Kasumi-1 (cell line): ENCODE measurements at places on chromosomes 6 and 20.

GRCh38 chr6:26388014-26388413 is 5.1 kb downstream of the BTN2A2 start:
- DNase-seq = no peak

DNA sequence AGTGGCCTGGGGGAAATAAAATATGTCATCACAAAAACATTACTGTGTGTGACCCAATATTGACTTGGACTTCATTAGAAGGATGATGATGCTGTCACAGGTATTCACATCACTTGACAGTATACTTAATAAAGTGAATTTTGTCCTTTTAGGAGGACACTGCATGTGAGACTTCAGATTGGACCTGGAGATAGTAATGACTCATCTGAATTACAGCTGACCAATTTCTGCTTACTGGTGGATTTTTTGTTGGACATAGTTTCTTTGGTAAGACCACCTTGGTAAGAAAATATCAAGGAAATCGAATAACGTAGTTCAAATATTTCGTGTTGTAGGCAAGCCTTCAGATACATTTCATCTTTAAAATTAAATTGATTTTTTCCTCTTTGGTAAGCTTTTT is 57.1 kb downstream of the DOP1A start:
- DNase-seq = no peak

GRCh38 chr6:167589615-167589940 is 237.1 kb upstream of the AFDN start:
- DNase-seq = no peak

DNA sequence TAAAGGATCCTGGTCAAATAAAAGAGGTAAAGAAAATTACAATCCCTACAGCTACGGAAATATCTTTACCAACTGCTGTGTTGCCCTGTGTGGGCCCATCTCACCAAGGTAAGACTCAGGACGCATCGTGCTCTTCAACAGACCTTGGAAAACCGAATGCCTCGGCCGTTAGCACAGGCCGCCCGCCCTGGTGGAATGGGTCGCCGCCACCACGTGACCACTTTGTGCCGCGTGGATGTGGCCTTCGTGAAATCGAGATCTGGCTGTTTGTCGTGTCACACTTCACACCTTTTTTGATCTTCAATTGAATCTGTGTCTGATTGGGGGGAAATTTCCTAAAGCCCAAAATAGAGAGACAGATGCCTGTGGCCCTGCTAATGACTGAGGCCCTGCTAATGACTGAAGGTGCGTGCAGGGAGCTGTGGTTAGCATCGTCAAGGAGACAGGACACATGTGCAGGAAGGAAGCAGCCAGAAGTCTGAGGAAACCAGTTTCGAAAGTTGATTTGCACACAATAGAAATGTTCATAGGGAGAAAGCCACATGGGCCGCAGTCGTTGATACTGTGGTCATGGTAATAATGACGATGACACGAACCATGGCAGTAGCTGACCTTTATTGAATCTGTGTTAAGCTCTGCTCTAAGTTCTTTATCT is 175.7 kb upstream of the SNX9 start:
- peak; percentile 96 for DNase-seq

- DNase-seq = no peak
These were observed 26.1 kb upstream of the RIPPLY2 start for GRCh38 chr6:83827050-83827449.
